ENCODE measurements at places on chromosomes 1 and 21.
A peak's percentile ranks its signal among the peaks of the same experiment; 100 is the strongest.

DNA sequence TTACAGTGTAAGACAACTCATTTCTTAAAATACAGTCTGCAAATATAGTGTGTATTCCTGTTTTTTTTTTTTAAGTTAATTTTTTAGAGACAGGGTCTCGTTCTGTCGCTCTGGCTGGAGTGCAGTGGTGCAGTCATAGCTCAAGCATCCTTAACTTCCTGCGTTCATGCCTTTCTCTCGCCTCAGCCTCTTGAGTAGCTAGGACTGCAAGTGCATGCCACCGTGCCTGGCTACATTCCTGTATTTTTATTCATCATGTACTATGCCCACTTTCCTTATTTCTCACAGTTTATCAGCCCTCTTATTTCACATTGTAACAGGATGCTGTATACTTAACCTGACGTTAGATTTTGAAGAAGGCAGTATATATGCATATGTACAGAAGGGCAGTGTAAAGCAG, 26.7 kb downstream of the MIER1 start:
- DNase-seq = no peak

GRCh38 chr1:28899267-28899666, 15.1 kb upstream of the EPB41 start:
- DNase-seq = no peak

DNA sequence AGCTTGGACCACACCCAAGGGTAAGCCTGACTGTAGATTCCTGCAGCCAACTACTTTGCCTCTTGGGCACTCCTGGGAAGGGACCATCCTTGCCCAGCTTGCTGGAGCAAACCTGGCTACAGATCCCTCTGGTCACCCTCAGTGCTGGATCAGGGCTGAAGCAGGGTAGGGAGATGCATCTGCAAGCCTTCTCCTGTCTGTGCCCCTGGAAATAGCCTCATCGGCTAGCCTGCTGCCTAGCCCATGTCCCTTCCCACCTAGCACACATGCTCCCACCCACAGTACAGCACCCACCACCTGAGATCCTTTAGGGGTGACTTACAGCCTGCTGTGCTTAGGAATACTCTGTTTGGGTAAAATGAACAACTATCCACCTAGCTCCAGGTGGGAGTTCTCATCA, 177.3 kb upstream of the HMGB4 start:
- DNase-seq = no peak

- no peak for DNase-seq
These were observed 154.5 kb downstream of the ACTL8 start for GRCh38 chr1:17909634-17910033.

DNA sequence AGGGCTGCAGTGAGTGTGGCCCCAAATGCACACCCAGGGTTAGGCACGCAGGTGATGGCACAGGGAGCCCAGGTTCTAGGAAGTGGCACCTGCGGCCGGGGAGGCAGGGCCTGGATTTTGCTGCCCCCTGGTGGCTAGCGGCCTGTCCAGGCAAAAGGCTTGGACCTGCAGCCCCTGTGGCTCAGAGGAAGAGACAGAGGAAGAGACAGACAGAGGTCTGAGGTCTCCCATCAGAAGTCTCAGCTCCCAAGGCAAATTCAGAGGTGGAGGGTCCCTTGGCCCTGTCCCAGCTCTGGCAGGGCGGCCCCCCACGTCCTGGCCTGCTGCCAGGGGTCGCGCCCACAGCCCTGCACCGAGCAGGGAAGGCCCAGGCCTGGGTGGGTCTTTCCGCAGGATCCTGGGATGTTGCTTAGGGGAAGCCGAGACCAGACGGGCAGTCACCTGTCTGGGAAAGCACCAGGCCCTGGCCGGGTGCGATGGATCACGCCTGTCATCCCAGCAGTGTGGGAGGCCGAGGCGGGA, 8.0 kb upstream of the TNFRSF14 start:
- peak; percentile 88 for DNase-seq

- DNase-seq = no peak
These were observed 99.8 kb downstream of the PTPN14 start for GRCh38 chr1:214451596-214451995.

GRCh38 chr1:38015978-38016725, 3.6 kb downstream of the UTP11 start:
- DNase-seq = no peak

GRCh38 chr1:51768971-51769588, 109.4 kb downstream of the NRDC start:
- no peak for DNase-seq

- no peak for DNase-seq
These were observed 47.0 kb downstream of the CD46 start for GRCh38 chr1:207798847-207799246.

DNA sequence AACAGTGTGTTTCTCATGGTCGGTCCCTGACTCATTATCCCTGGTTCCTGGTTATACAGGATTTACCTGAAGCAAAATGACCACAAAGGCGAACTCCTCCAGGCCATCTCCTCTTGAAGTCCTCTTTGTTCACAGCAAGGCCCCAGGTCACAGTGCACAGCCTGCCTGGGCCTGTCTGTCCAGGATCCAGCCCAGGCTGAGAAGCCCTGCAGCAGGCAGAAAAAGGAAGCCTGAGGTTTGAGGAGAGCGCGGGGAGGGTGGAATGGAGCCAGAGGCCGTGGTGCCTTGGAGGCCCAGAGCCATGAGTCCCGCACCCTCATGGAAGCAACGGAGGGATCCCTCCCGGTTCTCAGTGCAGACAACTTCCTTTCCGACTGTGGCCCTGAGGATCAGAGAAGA, 136.8 kb upstream of the IRF2BP2 start:
- DNase-seq = no peak

GRCh38 chr1:85894651-85895050, 186.4 kb upstream of the ZNHIT6 start:
- no peak for DNase-seq

DNA sequence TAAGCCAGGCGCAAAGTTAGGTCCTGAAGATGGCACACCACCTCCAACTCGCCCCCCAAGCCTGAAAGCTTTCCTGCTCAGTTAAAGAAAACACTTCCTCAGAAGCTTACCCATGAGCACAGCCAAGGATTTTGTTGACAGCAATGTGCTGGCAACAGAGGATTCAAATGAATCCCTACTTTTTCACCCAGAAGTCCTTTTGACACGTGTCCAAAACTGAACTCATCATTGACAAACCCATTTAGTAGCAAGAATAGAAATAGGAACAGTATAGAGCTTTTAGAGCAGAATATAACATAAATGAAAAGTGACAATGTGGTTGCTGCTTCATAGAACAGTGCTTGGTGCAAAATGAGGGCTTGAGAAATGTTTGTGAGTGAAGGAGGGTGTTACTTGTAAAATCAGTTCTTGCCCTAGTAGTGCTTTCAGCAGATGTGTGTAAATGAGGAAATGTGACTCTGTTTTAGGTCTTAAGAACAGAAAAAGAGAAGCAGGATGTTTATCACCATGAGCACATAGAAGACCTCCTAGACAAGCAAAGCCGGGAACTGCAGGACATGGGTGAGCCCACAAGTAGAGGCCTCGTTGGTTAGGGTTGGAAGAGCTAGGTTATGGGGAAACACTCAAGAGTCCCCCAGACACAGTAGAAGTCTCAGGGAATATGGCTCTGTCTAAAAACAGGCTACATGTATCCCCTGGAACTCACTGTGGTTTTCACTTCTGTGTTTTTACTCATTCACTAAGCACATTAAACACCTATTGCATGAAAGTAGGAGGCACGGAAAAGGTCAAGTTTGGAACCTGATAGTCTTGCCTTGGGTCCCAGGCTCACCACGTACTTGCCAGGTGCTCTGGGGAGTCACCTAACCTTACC, 48.6 kb upstream of the TMEM125 start:
- DNase-seq = no peak

- no peak for DNase-seq
These were observed 66.8 kb downstream of the TTC3 start for GRCh38 chr21:37139902-37140301.

- no peak for DNase-seq
These were observed 26.6 kb upstream of the FBXO28 start for GRCh38 chr1:224087286-224087794.

- DNase-seq = no peak
These were observed 359.0 kb downstream of the ST6GALNAC3 start for GRCh38 chr1:76433526-76433925.

DNA sequence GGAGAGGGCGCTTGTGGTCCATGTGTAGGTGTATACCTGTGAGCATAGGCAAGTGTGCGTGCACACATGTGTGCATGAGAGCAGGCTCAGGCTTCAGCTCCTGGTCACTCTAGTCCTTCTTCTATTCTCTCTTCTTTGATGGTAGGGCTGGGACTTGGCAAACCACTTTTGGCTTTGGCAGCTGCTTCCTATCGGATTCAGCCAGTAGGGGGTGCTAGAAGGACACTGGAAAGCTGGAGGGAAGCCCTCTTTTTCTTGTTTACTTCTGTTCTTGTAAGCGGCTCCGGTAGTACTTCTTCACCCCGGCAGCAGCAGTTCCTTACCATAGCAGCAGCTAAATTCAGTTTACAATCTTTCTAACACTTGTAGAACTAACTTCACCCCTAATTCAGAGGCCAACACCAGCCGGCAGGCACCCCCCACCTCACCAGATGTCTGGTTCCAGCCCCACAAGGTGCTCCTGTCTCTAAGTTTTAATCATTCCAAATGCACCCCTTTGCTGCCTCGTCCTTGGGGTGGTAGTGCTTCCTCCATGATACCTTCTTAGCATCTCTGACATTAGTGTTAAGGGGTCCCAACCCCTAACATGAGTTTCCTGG, 25.1 kb downstream of the NENF start:
- no peak for DNase-seq

DNA sequence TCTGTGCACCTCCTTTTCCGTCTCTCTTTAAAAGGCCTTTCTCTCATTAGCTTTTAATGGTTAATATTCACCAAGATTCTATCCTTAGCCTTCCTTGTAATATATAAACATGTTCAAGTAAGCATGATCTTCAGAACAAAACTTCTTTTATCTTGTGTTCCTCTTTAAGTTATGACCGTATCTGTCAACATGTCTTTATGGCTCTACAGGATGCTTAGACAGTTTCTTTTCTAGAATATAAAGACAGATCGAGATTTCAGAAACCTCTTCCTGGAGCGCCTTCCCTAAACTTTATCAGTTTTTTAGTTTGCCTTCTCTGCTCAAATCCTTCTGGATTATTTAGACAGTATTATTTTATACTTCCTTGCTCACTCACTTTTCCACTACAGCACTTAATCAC, 7.2 kb downstream of the RO60 start:
- DNase-seq = no peak

GRCh38 chr1:234593771-234594504, 16.0 kb downstream of the IRF2BP2 start:
- DNase-seq = no peak

DNA sequence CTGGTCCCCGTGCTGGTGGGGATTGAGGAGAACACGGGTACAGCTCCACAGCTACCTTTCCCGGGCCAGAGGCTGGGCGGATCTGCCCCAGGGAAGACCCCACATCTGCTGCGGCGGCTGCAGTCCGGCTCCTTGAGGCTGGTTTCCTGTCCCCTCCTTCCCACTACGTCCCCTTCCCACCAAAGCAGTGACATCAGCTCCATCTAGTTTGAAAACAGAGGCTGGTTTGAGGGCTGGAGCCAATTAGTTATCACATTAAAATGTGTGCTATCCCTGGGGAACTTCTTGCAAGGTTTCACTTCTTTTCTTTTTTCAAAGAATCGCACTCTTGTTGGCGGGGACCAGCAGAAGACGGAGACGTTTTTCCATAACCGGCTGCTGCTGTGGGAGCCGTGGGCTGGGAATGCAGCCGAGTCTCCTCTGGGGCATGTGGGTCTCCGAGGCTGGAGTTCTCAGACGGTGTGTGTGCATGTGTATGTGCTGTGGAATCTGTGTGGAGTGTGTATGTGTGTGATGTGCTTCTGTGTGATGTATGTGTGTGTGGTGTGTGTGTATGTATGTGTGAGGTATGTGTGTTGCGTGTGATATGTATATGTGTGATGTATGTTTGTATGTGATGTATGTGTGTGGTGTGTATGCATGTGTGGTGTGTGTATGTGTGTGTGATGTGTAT, 8.9 kb upstream of the PCBP3 start:
- DNase-seq = no peak

DNA sequence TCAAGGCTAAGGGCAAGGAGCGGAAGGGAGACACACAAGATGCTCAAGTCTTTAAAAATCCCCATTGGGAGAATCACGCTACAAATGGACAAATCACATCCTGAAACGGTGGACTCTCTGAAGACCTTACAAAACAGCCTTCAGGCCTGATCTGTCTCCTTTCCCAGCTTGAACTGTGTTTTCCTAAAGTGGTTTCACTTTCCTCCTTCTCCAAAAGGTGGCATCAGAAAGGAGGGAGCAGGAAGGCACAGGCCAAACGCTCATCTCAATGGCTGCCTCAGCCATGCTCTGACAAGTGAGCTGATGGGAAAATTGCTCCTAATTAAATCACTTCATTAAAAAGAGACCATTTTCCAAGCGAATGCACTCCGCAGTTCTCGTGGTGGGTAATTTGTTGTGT, 47.7 kb downstream of the UTP25 start:
- no peak for DNase-seq

GRCh38 chr1:41344708-41345159, 16.5 kb upstream of the FOXO6 start:
- no peak for DNase-seq

DNA sequence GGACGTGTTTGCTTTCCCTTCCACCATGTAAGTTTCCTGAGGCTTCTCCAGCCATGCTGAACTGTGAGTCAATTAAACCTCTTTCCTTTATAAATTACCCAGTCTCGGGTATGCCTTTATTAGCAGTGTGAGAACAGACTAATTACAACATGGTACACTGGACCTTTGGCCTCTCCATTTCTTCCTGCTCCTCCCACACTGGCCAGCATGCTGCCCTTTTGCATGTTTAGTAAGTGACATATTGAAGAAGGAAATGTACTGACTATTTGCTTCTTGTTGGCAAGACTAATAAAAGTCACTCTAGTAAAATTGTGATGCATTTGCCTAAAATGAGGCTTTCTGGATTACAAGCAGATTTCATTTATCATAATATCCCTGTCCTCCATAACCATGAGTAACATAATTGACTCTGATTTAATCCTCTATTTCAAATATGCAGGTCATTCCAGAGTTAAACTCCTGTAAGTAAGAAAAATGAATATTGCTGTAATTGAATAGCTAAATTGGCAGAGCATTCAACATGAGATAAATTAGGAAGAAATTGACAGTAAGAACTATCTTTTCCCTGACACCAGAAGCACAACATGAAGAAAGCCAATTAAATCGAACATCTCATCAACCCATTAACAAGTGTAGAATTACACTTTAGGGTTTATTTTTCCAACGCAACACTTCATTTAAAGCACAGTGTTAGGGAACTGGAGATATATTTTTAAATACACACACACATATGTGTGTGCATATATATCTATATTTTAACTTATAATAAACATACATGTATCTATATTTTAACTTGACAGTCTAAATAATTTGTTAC, 427.8 kb upstream of the ZP4 start:
- no peak for DNase-seq

DNA sequence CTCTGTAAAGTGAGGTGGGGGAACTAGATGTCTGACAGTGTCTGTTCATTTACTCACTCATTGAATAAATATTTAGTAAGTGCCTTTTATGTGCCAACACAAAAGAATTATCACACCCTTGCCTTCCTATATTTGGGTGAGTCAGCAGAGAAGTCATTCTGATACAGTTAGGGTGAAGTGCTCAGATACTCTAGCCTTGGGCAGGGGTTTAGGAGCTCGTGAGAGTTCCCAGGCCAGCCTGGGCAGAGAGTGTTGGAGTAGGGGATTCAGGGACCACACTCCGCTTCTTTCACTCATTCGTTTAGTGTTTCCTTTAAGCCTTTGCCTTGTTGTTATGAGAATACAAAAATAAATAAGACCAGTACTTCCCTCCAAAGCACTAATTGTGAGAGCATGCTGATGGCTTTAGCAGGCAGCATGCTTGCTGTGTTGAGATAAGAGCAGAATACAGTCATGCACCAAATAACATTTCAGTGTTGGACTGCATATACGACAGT, 83.9 kb downstream of the DYRK1A start:
- no peak for DNase-seq

- DNase-seq = no peak
These were observed 16.8 kb downstream of the TSEN15 start for GRCh38 chr1:184068354-184068753.

All from left lobe of liver (tissue), 2 donors.